GM23248 (cell line): ENCODE measurements at places on chromosomes 13 and 19. TPM values are rescaled to one million over a fixed set of nuclear protein-coding genes. Genes with fewer than 3 reads are reported as not detected.

ZNF578 gene
- 1.5 and 2.2 TPM in 2 replicates for total RNA-seq

C19orf18 gene
- 0.25 TPM in 1 of 2 replicates, not detected in the other for total RNA-seq

MTUS2 gene
- 0.13 and 0.43 TPM in 2 replicates for total RNA-seq

ADPRHL1 gene
- total RNA-seq: 1.4 and 2.2 TPM in 2 replicates

GIPR gene
- total RNA-seq: not detected in 2 replicates
